Activated CD4-positive, alpha-beta T cell treated with anti-CD3 and anti-CD28 coated beads, Interleukin-2, Interleukin-6, amounts not matched to agents 100 ng/mL and 50 ng/mL, durations not matched to agents 16 hours and 8 hours (primary cell): ENCODE measurements at places on chromosomes 13 and 19.

DNA sequence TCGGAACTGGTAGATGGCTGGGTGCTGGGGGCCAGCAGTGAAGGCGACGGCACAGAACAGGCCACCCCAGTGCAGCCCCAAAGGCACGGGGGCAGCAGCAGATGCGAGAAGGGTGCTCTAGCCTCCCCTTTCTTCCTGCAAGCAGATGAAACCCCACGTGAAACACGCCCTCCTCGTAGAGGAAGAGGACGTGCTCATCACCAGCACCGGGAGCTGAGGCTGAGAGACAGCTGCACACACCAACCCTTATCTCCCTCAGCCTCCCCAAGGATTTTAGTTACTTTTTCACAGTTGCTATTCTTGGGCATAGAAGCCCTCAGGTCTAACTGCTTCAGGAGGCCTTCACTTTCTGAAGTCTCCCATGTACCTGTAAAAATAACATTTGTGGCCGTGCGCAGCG is 11.9 kb downstream of the ZNF787 start:
- DNase-seq = no peak

- DNase-seq = no peak
These were observed 81.4 kb downstream of the LMO7 start for GRCh38 chr13:75717525-75717924.

DNA sequence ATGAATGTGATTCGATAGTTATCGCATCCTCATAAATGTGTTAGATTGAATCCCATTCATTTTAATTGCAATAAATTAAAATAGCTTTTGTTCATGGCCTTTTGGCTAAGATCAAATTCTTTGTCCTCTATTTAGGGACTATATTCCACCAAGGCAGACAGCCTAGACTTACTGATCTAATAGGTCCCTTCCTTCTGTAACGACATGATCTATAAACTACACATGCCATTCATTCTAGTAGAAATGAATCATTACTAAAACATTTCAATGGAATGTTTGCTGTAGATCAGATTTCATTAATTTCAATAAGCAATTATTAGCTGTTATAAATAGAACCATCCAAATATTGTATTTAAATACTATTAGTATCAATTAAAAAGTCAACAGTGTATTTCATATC is 526.6 kb upstream of the KLHL1 start:
- DNase-seq = no peak

DNA sequence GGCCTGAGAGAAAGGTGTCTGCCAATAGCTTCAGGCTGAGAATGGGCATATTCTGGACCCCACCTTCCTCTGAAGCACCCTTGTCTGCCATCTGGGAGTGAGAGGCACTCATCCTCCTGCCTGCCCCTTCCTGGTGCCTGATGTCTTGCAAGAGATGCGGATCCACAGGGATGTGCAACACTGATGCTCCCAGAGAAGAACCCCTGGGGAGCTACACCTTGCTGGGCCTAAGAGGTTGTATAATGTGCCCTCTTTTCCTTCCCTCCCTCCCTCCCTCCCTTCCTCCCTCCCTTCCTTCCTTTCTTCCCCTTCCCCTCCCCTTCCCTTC is 34.6 kb downstream of the ADPRHL1 start:
- DNase-seq = no peak

DNA sequence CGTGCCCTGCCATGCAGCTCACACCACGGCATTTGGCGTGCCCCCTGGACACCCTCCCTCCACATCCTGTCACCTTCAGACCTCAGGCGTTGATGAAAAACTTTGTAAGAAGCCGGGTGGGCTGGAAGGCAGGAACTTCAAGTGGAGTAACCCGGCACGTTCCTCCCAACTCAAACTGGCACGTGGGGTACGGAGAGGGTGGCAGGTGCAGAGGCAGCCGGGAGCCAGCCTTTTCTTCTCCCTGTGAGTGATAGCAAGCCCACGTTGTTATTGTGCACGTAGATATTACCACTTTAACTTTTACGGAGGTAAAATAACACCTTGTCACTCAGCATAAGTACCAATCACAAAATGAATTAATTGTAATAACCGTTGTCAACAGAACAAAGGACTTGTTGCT is 198.0 kb downstream of the ZNF536 start:
- DNase-seq = no peak

DNA sequence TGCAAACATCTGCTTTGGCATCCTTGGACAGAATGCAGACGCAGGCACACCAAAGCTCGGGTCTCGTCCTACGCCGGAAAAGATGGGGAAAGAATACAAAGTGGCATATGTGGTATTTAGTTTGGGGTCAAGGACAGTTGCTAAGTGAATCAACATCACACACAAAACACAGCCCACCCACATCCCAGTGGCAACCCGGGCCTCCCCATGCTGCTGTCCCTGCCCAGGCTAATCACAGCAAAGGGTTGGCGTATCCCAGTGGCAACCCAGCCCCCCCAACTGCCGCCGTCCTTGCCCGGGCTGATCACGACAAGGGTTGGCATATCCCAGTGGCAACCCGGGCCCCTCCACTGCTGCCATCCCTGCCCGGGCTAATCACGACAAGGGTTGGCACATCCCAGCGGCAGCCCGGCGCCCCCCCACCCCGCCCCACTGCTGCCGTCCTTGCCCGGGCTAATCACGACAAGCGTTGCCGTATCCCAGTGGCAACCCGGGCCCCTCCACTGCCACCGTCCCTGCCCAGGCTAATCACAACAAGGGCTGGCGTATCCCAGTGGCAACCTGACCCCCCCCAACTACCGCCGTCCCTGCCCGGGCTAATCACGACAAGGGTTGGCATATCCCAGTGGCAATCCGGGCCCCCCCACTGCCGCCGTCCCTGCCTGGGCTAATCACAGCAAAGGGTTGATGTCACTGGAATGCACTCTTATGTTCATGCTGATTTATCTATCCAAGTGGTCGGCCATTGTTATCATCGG is 167.8 kb upstream of the SOX1 start:
- DNase-seq = no peak

- no peak for DNase-seq
These were observed 32.0 kb downstream of the USP12 start for GRCh38 chr13:27139565-27139964.

- DNase-seq = no peak
These were observed 25.3 kb downstream of the LMO7 start for GRCh38 chr13:75661443-75661842.

DNA sequence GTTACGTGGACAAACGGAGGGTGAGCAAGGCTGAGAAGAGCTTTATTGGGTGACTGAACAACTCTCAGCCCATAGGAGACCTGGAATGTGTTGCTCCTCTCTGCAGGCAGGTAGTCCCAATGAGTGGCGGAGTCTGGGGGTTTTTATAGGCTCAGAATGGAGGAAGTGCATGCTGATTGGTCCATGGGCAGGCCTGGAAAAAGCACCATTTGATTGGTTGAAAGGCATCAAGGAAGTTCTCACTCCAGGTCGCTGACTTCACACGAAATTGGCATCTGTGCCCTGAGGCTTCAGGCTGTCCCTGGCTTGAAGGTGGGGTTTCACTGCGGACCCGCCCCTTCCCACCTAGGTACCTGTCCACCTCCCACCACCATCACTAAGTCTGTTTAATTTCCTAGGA is 65.4 kb downstream of the SPATA13 start:
- no peak for DNase-seq

DNA sequence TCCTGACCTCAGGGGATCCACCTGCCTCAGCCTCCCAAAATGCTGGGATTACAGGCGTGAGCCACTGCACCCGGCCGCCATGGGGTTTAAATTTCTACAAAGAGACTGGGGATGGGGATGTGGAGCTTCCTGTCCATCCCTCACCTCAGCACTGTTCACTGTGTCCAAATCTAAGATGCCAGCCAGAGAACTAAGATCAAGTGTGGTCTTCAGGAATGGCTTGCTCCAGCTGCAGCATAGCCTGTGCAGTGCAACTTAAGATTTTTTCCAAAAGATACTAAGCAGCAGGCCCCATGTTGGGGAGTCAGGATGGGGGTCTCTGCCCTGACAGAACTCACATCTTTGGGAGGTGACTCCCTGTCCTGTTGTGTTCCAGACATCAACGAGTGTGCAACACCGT is 9.3 kb downstream of the ADGRE5 start:
- DNase-seq = no peak

DNA sequence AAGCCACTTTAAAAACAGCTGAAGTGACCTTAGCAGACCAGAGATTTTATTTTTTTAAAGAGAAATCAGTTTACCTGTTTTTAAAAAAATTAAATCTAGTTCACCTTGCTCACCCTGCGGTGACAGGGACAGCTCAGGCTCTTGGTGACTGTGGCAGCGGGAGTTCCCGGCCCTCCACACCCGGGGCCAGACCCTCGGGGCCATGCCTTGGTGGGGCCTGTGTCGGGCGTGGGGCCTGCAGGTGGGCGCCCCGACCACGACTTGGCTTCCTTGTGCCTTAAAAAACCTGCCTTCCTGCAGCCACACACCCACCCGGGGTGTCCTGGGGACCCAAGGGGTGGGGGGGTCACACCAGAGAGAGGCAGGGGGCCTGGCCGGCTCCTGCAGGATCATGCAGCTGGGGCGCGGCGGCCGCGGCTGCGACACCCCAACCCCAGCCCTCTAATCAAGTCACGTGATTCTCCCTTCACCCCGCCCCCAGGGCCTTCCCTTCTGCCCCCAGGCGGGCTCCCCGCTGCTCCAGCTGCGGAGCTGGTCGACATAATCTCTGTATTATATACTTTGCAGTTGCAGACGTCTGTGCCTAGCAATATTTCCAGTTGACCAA is 10.8 kb downstream of the PLPPR3 start:
- no peak for DNase-seq

- no peak for DNase-seq
These were observed 52.4 kb upstream of the UBL3 start for GRCh38 chr13:29902632-29903305.

DNA sequence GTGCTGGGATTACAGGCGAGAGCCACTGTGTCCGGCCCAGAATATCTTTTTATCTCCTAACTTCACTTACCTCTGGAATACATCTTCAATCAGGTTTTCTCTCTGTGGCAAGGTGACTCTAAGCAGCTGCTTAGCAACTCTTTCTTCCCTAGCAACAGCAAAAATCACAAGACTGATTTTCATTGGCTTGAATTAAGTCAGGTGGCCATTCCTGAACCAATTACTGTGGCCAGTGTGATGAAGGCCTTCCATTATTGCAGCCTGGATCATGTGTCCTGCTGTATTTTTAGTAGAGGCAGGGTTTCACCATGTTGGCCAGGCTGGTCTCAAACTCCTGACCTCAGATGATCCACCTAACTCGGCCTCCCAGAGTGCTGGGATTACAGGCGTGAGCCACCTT is 9.0 kb upstream of the LTBP4 start:
- DNase-seq = peak; percentile 59

DNA sequence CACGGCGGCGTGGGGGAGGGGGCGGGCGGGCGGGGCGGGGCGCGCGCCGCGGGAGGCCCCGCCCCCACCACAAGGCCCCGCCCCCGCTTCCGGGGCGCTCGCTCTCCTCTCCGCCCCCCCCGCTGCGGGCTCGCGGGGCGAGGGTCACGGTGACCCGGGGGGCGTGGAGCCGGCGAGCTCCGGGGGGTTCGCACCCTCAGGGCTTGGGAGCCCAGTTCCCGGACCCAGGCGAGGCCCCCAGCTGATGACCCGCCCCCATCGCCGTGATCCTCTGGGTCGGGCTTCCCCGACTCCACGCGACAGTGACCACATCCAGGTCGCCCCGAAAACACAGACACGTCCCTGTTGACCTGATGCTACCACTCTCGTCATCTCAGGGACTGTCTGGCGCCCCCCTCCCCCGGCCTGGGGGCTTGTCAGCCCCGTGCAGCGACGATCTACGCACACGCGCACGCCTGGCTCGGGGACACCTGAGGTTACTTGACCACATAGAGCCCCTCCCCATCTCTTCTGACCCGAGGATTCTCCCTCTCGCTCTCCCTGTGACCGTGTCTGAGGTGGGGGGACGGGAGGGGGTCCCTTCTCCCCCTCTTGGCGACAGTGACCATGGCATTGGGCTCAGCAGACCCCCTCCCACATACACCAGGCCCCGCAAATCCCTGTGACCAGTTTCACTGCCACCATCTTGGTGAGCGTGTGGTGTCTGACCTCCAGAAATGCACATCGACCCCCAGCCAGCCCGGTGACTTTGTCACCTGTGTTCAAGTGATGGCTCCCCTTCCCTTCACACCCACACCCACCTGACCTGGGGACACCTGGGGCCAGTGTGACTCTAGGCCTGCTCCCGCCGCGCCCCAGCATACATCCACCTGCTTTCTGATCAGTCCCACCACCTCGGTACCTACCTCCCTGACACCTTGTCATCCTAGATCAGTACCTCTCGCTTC is 670 bp downstream of the MAP2K7 start:
- peak; percentile 54 for DNase-seq

GRCh38 chr19:7444042-7444441 is 44.8 kb downstream of the PEX11G start:
- DNase-seq = no peak

DNA sequence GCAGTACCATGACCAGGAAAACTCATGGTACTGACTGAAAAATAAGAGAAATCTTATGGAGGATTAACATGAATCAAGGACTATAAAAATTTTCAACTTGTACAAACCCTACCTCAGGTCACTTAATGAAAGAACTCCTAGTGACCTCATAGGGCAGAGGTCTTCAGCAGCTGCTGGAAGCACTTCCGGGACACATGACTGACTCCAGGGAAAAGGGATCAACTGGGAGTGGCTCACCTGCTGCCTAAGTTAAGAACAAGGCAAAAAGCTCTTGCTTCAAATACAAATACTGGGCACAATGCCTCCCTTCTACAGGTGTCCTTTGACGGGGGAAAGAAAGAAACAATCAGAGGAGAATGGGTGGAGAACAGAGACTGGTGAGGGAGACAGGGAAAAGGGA is 18.6 kb downstream of the DOCK9 start:
- DNase-seq = no peak

GRCh38 chr13:110636701-110637201 is 21.4 kb downstream of the NAXD start:
- no peak for DNase-seq

DNA sequence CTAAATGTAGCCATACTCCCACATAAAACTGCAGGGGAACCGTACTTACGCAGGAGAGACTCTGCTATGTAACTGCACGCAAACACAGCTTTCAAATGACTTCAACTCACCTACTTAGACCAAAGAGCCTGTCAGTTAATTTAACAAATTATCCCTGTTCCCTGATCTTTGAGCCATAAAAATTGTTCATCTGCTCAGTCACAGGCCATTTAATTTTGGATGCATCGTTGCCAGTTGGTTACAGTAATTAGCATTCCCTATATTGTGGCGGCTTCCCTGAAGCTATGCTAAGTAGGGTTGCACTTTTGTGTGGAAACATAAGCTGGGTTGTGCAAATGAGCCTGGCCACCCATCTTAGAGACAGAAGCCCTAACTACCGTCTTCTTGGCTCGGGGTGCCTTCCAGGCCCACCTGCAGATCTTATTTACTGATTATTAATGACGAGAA is 21.2 kb upstream of the OBI1 start:
- DNase-seq = no peak

DNA sequence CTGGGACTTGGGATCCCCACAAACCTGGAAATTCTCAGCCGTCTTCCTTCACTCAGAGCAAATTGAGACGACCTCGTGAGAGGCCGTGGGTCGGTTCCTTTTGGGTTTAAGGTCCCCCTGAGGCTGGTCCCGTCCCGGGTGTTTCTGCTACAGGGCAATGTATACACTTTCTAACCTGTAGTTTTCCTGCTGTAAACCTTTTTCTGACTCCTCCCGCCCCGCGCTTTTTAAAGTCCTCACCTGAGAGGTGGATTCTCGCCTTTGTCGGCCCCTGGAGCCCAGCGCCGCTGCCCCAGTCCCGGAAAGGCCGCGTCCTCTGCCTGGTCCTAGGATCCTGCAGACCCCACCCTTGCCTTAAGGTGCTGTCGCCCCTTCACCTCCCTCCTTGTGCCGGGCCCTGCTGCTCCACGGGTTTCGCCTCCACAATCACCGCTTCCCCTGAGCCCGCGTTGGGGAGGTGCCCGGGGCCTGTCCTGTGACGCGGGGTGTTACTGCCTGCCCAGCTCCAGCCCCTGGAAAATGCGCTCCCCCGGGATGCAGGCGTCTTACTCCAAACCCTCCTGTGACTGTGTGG is 391 bp downstream of the ZNF761 start:
- DNase-seq = peak; percentile 15
